ENCODE measurements at places on chromosomes 2 and 18.
A peak's percentile ranks its signal among the peaks of the same experiment; 100 is the strongest.

- DNase-seq = no peak
Measured at GRCh38 chr2:196337208-196337953, 166.0 kb upstream of the STK17B start.

GRCh38 chr18:3305354-3305762, 43.4 kb downstream of the MYL12B start:
- DNase-seq = peak; percentile 69

DNA sequence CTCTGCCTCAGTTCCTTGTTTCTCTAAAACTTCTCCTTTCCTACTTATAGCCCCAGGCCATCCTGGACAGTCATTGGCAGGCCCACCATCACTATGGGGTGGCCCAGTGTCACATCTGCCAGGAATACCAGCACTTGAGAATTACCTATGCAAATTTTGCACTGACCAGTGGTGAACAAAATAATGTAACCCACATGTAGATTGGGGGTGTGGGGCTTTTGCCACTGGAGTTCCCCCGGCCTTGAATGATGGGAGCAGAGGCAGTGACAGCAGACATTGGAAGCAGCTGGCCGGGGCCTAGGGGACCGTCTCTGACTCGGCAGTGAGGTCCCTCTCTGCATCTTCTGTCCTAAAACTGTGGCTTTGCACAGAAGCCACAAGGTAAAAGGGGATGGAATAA, 24.9 kb upstream of the DNMT3A start:
- no peak for DNase-seq

GRCh38 chr2:23423873-23424680, 39.1 kb downstream of the KLHL29 start:
- no peak for DNase-seq

- DNase-seq = no peak
Measured at GRCh38 chr2:190302052-190302451, 17.6 kb downstream of the HIBCH start.

DNA sequence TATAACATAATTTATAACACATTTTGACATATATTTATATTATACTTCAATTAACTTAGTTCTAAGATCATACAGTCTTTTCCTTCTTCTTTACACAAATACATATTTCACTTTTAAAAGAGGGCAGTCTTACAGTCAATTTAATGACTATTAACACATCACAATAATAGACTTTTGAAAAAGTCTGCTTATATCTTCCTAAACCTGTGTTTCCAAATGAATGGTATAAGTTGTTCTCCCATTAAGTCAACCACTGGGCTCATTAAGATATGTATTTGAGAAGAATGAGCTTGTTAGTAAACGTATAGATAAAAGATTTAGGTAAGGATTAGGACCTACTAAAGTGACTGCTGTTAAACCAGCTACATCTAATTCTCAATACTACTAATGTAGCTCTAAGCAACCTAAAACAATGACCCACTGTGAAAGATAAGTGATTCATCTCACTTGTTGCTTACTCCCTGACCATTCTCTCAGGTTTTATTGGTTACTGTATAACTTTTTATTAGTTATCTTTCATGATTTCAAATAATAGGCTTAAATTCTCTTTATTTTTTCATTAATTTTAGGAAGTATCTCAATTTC, 27.0 kb downstream of the SLC40A1 start:
- DNase-seq = no peak

DNA sequence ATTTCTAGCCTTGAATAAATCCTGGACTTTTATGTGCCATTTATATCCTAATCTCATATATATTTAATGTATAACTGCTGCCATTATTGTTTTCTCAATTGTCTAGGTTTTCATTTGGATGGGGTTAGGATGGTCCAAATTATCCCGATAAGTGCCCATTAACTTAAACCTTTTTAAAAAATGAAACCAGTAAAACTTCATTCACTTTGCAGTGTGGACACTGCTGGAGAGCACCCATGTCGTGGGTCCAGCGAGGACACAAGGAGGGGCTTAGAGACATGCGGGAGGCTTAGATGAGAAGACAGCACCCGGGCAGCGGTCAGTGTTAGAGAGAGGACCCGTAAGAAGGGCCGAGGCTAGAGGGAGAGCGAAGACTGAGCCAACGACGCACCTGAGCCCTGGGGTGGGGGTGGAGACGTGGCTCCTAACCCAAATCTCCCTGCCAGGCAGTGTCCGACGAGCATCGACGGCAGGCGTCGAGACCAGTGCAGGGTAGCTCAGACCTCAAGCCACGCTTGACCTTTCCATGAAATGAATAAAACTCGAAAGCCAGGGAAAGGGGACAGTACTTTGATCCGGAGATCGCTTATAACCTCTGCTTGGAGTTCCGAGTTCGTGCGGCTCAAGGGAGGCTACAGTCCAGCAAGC, 9.0 kb upstream of the EN1 start:
- DNase-seq = no peak

GRCh38 chr2:106161341-106161740, 32.8 kb downstream of the UXS1 start:
- DNase-seq = no peak

DNA sequence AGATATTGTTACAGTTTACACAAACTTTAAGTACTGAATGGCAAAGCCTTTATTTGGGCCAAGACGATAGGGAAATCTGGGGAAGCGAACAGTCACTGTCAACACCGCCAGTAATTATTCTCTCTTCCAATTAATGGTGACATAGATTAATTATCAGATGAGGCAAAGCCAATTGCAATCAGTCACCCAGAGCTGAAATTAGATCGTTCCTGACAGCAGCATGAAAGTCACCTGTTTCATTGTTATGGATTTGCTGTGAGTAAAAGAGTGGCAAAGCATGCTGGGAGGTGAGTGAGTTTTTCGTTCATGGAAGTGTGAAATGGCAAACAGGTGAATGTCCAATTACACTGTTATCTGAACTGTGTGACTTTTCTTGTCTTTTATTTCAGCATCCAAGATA, 164.8 kb upstream of the KLHL14 start:
- no peak for DNase-seq

DNA sequence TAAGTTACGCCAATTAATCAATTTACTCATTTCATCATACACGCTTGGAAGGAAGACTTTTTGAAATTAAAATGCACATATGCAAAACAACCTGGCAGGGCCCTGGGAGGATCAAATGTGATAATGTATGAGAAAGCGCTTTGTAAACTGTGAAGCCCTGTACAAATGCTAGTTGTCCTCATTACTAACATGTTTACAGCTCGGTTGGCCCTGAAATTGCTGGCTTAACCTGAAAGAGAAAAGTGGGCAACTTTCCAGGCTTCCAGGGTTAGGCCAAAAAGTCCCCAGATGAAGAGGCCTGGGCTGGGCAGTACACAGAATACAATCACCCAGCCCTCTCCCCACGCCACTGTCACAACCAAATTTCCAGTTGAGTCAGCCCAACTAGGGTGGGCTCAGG, 60.2 kb downstream of the DNMT3A start:
- no peak for DNase-seq

DNA sequence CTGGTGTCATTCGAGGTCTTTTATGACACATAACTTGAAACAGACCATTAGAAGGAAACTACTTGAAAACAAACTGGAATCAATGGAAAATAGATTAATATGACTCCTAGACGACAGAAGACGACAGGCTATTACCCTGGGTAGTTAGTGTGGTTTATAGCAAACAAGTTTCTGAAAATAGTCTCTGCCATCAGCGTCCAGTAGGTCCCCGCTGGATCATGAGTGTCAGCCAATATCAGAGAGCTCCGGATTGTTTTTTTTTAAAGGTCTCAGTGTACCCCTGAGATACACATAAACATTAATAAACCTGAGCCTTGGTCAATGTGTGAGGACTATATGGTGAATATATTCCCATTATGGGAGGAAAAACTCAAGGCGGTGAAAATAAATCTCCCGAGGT, 115.0 kb upstream of the THUMPD2 start:
- no peak for DNase-seq

- no peak for DNase-seq
Measured at GRCh38 chr2:60294901-60295635, 258.4 kb downstream of the BCL11A start.

DNA sequence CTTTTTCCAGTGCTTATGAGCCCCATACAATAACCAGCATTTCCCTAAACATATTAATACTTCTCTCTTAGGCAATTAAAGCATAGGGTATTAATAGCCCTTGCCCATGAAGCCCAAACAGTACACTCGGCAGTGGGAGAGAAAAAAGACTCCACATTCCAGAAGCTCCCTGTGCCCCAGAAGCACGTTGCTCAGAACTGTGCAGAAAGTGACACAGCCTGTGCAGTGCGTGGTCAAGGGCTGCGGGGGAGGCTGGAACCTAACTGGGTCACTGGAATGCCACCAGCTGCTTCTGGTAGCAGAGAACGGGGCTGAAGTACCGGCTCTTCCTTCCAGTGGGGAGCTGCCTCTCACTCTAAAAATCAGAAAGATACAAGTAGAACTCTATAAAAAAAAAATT, 32.7 kb downstream of the EIPR1 start:
- DNase-seq = no peak

- no peak for DNase-seq
Measured at GRCh38 chr18:41128126-41128525, 826.9 kb upstream of the PIK3C3 start.

GRCh38 chr2:72916743-72917137, 579 bp upstream of the EMX1 start:
- DNase-seq = no peak

DNA sequence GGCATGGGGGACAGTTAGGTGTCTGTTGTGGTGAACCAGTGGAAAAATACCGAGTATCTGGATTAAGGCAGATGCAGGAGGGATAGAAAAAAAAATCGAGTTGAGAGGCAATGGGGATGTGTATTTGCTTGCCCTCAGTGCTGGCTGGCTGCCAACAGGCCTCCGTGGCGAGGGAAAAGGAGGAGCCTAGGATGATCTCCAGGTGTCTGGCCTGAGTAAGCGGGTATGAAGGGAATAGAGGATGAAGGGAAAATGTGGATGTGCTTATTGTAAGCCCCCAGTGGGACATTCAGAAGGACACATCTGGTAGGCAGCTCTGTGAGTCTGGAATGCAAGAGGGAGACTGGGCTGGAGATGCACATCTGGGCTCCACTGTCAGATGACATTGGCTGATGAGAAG, 22.8 kb downstream of the KCNS3 start:
- no peak for DNase-seq

GRCh38 chr18:38459131-38459994, 893.8 kb upstream of the CELF4 start:
- DNase-seq = no peak

GRCh38 chr2:197145471-197146056, 165.0 kb downstream of the ANKRD44 start:
- no peak for DNase-seq

DNA sequence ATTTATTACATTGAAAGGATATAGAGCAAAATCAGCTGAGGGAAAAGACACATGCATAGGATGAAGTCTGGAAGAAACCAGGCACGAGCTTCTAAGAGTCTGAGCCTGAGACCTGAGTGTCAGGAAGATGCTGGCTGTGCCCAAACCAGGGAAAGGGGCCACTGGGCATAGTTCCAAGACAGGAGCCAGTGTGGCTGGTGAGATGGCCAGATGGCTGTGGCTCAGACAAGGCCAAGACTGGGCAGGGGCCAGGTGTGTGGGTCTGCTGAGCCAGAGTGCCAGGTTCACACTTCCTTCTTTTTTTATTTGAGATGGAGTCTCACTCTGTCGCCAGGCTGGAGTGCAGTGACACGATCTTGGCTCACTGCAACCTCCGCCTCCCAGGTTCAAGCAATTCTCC, 95.5 kb upstream of the ATG16L1 start:
- no peak for DNase-seq

DNA sequence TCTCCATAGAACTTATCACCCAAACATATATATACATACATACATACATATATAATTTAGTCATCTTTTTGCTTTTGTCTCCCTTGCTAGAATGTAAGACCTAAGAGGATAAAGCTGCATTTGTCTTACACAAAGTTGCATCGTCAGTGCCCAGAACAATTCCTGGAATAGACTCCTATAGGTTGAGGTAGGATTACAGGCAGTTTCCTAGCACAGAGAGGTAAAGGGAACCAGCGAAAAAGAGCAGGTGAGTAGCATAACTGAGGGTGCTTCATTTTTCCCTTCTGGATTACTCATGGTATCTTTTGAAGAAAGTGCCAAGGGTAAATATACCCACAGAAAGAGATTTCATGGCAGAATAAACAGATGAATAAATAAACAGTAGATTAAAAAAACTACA, 68.1 kb upstream of the AMMECR1L start:
- DNase-seq = no peak

DNA sequence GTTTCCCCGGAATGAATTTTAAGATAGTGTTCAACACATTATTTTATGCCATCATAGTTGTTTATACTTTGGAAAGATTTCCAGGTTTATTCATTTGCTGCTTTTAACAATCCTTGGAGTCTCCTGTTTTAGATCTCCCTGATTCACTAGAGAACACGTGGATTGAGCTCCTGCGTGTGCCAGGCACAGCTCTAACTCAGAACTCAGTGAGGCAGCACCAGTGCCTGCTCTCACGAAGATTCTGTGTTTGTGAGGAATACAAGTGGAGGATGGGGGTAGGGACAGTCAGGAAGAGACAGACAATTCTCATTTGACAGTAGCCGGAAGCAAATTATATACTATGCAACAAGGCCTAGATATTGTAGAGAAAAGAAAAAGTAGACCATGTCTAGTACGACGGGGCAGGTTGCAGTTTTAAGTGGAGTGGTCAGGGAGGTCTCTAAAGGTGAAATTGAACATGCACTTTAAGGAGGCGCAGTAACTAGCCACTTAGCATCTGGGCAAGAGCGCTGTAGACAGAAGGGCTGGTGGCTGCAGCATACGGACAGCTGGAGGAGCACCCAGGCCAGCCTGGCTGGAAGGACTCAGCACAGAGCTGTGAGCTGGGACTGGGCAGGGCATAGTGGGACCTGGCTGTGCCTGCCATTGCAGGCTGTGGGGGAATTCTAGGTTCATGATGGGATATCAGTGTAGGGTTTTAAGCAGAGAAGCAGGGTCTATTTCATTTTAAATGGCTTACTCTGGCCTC, 24.3 kb downstream of the RNF144A start:
- DNase-seq = no peak

- DNase-seq = no peak
Measured at GRCh38 chr2:200860092-200860795, 4.2 kb downstream of the CLK1 start.

DNA sequence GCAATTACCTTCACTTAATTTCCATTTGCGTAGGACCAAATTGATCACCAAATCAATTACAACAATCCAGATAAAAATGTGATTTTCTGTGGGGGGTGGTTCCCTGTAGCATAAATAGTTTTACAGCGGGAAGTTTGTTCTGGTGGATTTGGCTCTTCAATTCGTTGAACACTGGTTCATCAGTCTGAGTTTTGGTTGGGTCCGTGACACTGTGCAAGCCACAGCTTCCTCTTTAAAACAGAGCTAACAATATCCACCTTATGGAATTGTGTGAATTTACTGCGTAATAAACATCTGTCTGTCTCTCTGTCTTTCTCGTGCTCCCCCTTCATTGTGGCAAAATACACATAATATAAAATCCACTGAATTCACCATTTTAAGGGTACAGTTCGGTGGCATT, 310.8 kb downstream of the TGIF1 start:
- DNase-seq = no peak

DNA sequence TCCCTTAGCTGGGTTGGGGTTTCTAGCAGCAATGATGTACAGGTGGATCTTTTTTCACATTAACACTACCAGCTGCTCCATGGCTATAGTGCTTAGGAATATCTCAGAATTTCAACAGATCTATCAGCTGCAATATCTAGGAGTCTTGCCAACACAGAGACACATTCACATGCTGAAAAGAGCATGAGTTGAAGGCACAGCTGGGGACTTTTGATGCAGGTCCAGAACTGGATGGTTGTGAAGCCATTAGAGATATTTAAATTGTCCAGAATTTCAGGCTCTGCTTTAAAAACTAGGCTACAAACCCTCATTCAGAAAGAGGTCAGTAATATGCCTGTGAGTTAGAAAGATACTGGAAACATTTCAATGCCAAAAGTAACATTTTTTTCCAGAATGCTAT, 122.2 kb upstream of the CCDC195 start:
- no peak for DNase-seq
